ENCODE measurements at places on chromosomes 7 and 10.

- no peak for DNase-seq
Observed at GRCh38 chr10:23326544-23327307, 17.9 kb downstream of the C10orf67 start.

DNA sequence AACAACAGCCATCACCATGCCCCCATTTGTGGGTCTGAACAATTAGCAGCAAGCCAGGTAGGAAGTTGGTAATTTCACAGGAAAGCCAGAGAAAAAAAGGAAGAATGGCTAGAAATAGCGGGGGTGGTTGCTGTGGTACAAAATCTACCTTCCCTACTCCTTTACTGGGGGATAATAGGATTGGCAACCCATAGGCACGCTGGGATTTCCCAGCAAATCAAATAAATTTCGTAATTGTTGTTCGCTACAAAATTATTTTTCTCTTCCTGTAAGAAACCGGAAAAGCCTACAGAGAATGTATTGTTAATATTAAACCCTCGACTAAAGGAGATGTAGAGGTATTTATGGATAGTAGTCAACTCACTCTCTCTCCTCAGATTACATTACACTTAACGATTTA, 123.9 kb downstream of the DOCK4 start:
- no peak for DNase-seq

GRCh38 chr7:77315182-77315591, 101.0 kb downstream of the GSAP start:
- DNase-seq = no peak

DNA sequence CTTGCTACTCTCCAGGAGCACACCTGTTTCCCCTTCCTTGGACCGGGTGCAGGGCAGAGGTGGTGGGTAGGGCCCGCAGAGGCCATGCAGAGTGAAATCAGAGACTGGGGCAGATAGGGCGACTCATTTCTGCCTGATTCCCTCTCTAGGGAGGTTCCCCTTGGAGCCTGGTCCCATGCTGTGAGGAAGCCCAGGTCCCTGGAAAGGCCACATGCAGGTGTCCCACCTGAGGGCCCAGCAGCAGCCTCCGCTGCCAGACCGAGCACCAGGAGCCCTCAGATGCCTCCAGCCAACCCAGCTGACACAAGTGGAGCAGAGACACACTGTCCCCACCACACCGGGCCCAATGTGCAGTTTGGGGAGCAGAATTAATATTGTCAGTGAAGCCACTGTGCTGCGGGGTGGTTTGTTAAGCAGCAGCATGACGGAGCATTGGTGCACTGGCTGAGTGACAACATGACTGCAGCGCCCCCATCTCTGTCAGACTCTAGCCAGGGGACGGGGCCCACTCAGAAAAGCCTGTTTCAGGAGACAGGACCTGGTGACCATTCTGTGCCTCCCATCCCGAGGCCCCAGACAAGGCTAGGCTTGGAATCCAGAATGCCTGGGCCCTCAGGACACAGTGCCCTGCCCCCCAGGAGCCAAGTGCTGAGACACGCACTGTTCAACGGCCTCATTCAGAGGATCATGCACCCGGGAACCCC, 30.4 kb upstream of the RET start:
- no peak for DNase-seq

- DNase-seq = no peak
Observed at GRCh38 chr7:151438864-151439601, 908 bp downstream of the CRYGN start.

DNA sequence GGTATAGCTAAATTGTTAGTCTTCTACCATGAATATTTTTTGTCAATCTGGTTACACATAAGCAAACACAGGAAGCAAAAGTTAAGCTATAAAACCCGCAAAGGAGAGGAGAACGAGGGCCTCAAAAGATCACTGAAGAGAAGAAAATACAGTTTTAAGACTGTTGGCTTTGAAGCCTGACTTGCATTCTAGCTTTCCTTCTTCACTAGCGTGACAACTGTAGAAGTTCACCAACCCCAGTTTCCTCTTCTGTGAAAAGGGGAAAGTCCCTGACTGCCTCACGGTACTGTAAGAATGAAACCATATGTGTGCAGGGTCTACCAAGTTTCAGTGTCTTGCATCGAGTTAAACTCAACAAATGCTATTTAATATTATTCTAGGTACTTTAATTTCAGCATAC, 7.5 kb upstream of the LRRN3 start:
- peak; percentile 34 for DNase-seq

- DNase-seq = no peak
Observed at GRCh38 chr10:111125102-111125501, 48.3 kb downstream of the ADRA2A start.

GRCh38 chr10:3072641-3073360, 5.5 kb downstream of the PFKP start:
- DNase-seq = no peak

DNA sequence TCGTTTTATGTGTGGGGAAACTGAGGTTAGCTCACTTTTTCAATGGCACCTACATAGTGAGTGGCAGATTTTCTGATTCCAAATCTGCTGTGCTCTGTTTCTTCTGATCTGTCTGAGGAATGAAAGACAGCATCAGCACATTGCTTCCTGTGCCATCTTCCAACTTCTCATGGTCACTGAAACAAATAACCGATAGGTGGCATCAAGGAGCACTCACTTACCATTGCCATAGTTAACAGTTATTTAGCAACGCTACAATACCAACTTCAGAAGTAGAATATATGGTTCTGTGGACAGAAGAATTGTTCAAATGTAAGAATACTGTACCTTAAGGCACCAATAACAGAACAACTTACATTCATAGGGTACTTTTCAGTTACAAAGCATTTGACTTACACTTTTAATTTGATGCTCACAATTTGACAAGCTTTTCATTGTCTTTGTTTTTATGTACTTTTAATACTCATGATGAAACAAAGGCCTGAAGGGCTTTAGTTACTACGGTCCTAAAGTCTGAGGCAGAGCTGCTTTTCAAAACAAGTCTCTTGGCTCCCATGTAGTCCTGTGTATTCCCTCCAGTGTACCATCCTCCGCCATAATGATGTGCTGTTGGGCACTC, 228.9 kb upstream of the TCF7L2 start:
- no peak for DNase-seq

DNA sequence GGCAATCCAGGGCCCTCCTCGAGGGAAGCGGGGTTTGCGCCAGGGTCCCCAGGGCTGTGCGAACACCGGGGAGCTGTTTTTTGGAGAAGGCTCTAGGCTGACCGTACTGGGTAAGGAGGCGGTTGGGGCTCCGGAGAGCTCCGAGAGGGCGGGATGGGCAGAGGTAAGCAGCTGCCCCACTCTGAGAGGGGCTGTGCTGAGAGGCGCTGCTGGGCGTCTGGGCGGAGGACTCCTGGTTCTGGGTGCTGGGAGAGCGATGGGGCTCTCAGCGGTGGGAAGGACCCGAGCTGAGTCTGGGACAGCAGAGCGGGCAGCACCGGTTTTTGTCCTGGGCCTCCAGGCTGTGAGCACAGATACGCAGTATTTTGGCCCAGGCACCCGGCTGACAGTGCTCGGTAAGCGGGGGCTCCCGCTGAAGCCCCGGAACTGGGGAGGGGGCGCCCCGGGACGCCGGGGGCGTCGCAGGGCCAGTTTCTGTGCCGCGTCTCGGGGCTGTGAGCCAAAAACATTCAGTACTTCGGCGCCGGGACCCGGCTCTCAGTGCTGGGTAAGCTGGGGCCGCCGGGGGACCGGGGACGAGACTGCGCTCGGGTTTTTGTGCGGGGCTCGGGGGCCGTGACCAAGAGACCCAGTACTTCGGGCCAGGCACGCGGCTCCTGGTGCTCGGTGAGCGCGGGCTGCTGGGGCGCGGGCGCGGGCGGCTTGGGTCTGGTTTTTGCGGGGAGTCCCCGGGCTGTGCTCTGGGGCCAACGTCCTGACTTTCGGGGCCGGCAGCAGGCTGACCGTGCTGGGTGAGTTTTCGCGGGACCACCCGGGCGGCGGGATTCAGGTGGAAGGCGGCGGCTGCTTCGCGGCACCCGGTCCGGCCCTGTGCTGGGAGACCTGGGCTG, 26.0 kb downstream of the PRSS2 start:
- DNase-seq = no peak

DNA sequence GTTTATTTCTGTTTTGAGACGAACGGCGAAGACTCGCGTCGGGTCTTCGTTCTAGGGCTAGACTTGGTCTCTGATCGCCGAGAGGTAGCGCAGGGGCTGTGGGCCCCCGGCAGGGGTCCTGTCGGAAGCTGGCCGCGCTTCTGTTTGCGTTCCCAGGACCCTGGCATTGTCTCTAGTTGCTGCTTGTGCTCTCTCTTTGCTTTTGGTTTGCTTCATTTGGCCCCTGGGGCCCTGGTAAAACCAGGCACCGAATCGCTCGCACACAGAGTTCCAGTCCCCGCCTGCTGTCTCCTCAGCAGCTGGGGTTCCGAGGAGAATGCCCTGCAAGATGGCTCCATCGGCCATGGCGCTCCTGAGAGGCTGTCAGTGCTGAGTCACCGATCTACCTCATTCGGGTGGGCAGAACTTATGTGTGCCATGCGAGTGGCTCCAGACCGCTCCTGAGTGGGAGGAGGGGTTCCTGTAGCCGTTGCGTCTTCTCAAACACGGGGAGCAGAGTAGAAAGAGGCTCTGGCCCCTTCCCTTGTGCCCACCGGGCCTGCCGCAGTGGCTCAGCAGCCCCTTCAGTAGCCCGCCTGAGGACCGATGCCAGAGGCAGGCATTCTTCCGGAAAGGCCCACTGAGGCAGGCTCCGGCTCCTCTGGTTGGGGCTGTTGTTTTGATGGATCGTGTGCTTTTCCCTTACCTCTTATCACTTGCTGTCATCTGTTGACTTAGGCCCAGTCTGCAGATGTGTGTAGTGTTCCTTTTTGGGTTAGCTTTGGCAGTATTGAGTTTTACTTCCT, 826 bp downstream of the CHPF2 start:
- peak; percentile 68 for DNase-seq

GRCh38 chr10:60096761-60097513, 190.6 kb upstream of the CCDC6 start:
- DNase-seq = no peak

DNA sequence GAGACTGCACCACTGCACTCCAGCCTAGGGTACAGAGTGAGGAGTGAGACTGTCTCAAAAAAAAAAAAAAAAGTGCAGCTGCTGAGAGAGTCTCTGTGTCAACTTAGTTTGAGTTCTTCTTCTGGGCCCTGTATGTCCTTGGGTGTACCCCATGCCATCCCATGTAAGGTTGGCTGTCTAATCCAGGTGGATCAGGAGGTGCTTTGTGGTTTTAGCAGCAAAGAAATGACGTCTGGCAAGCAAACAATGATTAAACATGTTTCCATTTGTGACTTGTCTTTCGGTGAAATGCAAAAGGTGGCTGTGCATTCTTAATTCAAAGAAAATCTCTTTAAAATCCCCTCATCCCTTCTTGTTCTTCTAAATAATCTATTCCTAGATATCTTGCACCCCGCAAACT, 255.9 kb downstream of the ANKRD30A start:
- no peak for DNase-seq

DNA sequence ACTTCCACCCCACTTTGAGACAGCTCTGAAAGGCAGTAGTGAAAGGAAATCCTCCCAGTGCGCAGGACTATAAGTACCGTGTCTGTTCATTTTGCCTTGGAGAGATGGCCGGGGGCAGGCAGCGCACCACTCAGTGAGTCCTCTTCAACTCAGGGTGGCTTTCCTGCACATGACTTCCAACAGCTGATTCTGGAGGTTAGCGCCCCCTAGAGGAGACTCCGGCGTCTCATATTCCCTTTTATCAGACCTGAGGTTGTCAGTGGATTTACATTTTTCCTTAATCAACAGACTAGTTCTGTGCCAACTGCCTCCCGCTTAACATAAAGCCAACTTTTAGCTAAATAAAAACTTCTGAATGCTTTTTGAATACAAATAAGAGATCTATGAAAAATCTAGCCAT, 101.0 kb downstream of the HERPUD2 start:
- DNase-seq = no peak

DNA sequence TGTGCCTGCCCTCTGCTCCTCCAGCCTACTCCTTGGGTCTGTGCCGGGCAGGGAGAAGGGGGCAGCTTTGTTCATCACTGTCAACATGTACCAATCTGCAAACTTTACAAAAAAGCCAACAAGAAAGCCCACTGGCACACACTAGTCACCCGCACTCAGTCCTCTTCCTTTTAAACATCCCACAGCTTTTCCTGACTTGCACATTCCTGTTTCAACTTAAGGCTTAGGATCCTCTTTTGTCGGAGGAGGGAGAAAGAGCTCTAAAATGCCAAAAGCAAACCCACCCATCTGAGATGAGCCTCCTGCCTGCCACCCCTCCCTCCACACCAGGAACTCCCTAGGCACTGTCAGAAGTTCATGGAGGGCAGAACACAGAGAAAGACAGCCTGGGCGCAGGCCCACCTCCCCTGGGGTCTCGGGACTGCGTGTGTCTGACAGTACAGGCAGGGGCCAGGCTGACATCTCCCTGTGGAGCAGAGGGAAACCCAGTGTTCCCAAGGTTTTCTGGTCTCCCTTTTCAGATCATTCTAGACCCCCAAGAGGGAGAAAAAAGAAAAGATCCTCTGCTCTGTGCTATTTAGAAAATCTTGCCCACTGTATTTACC, 5.4 kb downstream of the PDIA4 start:
- DNase-seq = no peak

DNA sequence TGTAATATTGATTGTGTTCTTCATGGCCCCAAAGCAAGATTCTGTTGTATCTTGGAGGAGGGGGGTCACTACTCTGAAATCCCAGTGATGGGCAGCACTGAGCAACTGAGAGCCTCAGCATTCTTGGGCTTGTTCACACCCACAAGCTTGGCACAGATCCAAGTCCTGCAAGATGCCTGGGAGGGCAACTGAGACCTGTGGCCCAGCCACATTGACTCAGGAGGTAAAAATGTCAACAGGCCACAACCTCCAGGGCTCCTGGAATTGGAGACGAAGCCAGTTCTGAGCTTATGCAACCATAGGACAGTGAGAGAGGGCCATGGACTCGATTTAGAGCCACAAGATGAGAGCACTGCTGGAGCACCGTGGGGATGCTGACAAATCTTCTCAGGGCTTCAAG, 3.1 kb upstream of the DOCK1 start:
- DNase-seq = no peak

- no peak for DNase-seq
Observed at GRCh38 chr10:101284744-101285463, 55.6 kb upstream of the LBX1 start.

DNA sequence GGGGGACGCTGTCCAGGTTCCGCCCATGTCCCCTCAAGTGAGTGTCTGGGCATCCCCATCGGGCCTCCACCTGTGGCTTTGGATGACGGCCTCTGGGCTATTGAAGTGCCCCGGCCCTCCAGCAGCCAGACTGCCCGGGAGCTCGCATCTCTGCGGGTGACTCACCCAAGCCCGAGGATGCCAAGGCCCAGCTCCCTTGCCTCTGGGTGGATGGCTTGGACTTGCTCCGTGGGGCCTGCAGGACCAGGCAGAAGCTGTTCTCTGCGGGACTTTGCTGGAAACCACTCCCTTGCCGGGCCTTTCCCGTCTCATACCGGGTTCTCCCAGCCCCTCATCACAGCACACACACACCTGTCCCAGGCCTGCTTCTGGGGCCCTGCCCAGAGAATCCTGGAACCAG, 22.4 kb downstream of the DPYSL4 start:
- DNase-seq = no peak
